ENCODE measurements at places on chromosomes 1 and 21.

GRCh38 chr1:1260843-1261560 is 12.7 kb downstream of the UBE2J2 start:
- no peak for DNase-seq

GRCh38 chr1:154584267-154584994 is 16.9 kb downstream of the CHRNB2 start:
- DNase-seq, result no peak

DNA sequence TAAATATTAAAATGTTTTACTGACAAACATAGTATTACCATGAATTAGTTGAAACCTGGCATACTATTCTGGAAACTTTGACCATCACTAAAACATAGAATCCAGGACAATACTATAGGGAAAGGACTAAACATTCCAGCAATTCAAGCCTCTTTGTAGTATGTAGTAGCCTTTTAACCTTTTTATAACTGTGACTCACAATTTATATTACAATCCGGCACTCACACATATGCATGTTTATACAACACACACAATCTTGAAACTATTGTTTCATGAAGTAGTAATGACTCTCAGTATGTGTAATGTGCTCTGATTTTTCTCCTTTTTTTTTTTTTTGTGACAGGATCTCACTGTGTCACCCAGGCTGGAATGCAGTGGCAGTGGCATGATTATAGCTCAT is 64.3 kb downstream of the ANKRD13C start:
- peak; percentile 23 for DNase-seq

DNA sequence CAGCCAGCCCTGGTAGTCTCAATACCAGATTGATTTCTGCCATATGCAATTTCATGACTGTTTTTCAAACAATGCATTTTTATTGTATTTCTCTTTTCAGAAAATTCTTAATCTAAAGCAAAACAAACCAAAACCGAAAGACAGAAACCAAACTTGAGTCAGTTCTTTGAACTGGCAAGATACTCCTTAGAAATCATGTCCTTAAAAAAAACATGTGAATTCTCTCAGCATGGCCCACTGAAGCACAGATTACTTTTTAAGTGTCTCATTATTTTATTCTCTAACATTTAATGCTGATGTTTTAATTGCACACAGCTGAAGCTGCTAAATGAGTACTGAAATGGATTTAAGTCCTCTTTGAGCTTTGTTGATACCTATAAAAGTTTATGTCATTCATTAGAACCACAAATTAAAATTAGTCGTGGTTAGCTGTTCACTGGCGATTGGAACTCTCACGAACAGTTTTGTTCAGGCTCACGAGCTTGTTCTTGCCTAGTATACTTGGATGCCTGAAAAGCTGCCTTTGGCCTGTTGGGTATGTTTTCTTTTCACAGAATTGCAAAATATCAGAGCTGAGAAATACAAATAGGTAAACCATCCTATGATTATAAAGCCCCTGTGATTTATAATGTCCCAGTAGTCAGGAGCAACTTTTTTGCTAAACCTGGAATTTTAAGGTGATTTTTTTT is 87.5 kb downstream of the CAMTA1 start:
- DNase-seq, result no peak

DNA sequence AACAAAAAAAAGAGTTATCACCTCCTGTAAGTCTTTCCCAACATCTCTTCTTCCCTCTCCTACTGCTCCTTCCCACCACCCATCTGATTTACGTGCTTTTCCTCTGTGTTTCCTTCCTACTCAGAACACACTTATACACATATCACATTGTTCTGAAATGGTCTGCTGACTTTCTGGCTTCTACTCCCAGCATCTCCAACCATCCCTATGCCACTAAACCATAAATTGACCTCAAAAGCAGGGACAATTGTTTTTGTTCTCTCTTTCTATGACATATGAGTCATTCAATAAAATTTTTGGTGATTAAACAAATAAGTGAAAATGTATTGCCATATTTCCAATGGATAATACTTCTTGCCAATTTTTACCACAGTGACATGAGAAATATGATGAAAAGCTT is 8.2 kb downstream of the GOLPH3L start:
- no peak for DNase-seq

- DNase-seq, result no peak
Measured at GRCh38 chr1:18204575-18204974, 97.0 kb downstream of the IGSF21 start.

DNA sequence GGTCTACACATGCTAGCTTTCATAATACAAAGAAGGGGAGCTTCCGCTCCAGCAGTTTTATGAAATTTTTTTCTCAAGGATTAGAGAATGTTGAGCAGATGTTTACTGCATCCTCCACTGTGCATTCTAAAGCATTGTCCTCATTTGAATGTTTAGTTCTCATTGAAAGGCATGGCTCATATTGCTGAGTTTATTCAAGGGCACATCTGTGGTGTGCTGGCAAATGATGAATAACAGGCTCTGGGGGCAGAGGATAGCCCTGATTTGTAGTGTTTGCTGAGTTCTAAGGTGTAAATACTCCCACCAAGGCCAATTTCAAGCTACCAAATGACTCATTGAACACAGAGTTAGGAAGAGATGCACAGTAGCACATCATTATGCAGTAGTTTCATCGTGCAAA is 303.2 kb upstream of the FAM78B start:
- no peak for DNase-seq

GRCh38 chr1:234611225-234611846 is 1.4 kb upstream of the IRF2BP2 start:
- peak; percentile 93 for DNase-seq

DNA sequence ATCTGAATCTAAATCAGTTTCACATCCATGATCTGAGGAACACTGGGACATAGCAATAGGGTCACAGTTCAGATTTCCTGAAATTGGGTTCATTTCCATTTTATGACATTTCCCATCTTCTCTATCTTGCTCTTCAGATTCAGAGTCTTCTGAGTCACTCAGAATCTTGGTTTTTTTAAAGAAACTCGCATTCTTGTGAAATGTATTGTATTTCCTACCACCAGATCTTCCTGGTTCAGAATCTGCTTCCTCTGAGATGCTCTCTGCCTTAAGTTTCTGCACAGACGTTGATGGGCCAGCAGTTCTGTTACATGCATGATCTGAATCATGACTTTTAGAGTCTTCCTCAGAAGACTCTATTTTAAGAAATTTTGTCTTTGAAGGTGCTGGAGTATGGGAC is 15.5 kb upstream of the PSMG1 start:
- no peak for DNase-seq

GRCh38 chr21:45972353-45972715 is 9.2 kb upstream of the COL6A1 start:
- peak; percentile 38 for DNase-seq

- DNase-seq, result peak; percentile 76
Measured at GRCh38 chr21:35390013-35390776, 341.1 kb upstream of the RUNX1 start.

DNA sequence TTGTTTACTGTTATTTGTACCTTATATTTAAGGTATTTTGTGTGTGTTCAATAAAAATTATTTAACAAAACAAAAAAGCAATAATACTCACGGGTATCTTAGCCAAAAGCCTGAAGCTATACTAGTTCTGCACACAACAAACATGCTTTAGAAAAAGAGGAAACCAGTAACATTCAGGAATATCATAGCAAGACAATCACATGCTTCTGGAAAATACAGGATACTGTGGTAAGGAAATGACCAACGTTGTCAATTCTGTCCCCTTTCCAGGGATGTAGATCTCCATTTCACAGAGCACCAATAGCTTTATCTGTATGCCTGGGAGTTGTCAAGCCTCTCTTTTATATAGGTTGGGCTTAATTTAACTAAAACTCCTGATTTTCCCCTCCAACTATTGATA is 288.4 kb downstream of the SMYD3 start:
- no peak for DNase-seq

GRCh38 chr1:63908016-63908415 is 134.2 kb downstream of the ROR1 start:
- DNase-seq, result no peak

DNA sequence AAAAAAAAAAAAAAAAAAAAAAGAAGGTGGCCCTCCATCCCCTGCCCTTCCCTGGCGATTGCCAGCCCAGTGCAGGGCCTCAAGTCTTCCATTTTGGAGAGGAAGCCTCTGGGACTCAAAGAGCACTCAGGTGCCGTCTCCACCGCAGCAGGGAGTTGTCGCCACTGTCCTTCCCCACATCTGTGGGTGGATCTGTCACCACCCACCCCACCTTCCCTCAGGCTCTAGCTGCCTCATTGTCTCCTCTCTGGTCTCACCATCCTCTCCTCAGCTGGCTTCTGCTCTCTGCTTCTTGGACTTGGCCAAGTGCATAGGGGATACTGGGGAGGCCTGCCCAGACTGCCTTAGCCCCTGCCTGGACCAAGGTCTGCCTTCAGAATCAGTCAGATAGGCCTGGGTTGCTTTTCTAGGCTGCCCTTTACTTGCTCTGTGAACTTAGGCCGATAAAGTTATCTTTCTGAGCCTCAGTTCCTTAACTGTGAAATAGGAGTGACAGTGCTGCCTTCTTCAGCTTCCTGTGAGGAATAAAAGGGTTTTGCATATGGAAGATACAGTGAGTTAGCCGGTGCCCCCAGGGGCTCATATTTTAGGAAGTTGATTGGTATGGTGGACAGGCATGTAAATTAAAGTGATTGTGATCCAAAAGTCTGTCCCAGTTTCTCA is 15.8 kb downstream of the RCC1 start:
- no peak for DNase-seq

- no peak for DNase-seq
Measured at GRCh38 chr1:116224561-116224960, 113.4 kb downstream of the MAB21L3 start.

- no peak for DNase-seq
Measured at GRCh38 chr1:39243302-39243701, 38.8 kb downstream of the MACF1 start.

Measured in fibroblast of skin of right biceps (primary cell).